ENCODE measurements at places on chromosomes 13 and 19. TPM values are rescaled to one million over a fixed set of nuclear protein-coding genes. Genes with fewer than 3 reads are reported as not detected.

GRCh38 chr13:114219392-114219791 is 15.3 kb upstream of the CDC16 start:
- no peak for DNase-seq

- DNase-seq = no peak
Observed at GRCh38 chr13:98504029-98504351, 72.9 kb downstream of the STK24 start.

DNA sequence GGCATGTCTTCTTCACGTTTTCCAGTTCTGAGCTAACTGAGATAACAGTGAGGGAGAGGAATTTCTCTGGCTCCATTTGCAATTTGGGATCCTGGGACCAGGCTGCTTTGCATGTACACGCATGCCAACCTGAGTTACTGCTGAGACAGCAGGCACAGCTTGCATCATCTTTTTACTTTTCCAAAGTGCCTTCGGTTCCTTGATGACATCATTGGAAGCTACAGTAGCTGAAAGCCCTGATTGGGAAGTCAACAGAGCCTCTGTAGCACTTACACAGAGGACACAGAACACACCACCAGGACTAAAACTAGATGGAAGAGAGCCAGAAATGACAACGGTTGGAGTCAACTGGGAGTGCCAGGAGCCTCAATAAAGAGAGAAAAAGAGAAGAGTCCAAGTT is 399.1 kb upstream of the GPC6 start:
- DNase-seq = no peak

DNA sequence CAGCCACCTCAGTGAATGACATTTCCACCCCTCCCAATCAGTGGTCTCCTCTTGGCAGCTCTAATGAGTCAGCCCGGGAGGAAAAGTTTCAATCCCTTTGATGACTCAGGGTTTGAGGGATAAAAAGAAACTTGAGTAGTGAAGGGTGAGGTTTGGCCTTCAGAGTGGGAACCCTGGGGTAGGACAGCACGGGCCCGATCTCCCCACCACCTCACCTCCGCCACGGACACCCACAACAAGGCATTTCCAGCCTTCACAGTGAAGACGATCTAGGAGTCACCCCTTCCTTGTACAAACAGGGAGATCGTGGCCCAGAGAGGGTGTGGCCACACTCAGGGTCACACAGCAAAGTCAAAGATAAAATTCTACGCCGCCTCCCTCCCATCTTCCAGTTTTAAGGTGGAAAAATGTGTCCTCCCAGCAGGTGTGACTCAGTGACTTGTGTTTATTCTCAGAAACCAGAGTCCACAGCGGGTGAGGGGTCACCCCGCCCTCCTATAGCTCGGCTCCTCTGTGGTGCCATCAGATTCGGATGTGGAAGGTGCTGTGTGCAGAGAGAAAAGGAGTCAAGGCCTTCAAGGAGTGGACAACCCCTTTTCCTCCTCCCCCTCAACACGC is 12.3 kb downstream of the CIB3 start:
- no peak for DNase-seq

DNA sequence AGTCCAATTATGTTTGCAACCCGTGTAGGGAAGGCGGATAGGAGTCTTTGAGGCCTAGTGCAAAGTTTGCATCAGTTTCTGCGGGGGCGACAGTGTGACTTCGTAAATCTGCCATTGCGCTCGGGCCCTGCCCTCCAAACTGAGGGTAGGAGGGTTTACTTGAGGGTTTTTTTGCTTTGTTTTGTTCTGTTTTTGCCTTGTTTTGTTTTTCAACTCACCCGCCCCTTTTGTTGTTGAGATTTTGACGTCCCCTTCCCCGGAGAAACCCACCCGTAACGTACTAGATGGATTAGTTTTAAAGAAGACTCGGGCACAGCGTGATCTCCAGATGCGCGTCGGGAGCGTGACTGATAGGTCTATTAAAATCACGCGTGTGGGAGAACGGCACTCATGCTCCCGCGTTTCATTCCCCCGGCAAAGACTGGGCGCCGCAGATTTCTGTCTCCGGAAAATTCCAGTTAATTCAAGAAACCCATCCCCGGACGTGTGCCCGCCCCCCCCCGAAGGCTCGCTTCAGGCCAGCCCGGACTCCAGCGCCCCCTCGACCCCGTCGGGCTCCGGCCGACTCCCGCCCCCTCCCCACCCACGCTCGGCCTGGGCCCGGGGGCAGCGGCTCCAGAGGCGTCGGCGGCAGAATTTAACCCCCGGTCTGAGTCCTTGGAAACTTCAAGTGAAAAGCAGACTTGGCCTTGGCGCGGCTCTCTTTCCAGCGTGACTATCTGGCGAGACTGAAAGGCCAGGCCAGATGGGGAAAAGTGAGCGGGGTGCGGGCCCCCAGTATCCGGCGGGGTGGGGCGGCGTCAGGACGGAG is 5.0 kb downstream of the SOX1 start:
- DNase-seq = no peak

Gene LRRC63
- total RNA-seq = 2.0 TPM

Gene OR4F17
- total RNA-seq = not detected

Gene ZIM2
- 1.7 TPM for total RNA-seq
